ENCODE measurements at places on chromosomes 4 and X.

GRCh38 chr4:52172166-52172565 is 121.1 kb downstream of the SPATA18 start:
- DNase-seq: no peak

DNA sequence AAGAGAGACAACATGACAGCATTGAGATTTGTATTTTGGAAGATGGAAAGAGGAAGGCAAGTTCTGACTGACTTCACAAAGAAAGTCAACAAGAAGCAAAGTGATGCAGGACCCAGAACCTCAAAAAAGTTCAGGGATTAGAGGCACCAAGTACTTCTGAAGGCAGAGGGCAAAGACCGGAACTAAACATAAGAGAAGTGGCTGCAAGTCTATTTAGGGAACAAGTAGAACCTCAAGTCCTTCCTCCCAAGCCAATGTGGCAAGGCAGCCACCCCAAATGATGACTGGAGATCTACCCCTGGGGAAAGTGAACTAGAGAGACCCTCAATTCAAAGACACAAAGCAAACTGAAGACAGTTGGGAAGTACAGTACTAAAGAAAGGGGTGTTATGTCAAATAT is 46.6 kb downstream of the SLC39A8 start:
- DNase-seq: no peak

- DNase-seq: no peak
Measured at GRCh38 chr4:124890522-124890921, 178.0 kb upstream of the ANKRD50 start.

DNA sequence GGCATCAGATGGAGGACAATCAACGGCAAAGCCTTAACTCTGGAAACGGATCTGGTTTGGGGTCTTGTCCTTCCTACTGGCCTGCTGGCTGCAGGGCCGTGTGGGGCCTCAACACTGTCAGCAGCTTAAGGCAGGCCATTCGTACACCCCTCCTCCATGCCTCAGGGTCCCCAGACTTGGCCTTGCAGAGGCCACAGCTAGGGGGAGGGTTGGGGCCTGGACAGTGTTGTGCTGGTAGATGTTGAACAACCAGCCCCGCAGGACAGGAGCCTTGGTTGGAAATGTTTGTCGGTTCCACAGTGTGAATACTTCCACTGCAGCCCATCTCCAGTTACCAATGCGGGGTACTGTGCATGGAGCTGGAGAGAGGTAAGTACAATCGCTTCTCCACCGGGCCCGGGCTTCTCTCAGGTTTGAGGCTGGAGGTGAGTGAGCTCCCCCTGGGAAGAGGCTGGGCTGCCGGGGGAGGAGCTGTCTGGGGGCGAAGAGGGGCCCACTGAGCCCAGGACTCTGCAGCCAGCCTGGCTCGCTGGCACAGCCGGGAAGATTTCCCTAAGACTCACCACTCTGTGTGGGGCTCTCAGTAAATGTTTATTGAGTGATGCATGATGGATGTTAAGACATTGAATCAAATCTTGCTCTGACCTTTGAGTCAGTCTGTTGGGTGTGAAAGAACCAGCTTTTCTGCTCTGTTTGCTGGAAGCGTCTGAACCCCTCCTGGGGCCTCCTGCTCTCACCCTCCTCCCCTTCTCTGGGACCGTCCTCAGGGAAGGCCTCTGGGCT is 19.7 kb upstream of the GPR78 start:
- DNase-seq: no peak

DNA sequence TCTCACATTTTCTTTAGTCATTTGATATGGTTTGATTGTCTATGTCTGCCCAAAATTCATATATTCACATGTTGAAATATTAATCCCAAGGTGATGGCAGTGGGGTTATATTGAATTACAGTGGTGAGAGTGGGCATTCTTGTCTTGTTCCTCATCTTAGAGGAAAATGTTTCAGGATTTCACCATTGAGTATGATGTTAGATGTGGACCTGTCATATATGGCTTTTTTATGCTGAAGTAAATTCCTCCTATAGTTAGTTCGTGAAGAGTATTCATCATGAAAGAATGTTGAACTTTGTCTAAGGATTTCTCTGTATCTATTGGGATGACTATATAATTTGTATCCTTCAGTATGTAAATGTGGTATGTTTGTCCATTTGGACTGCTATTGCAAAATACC is 512.3 kb upstream of the EPHA5 start:
- DNase-seq: no peak

- no peak for DNase-seq
Measured at GRCh38 chrX:133414406-133415275, 648 bp downstream of the GPC4 start.

DNA sequence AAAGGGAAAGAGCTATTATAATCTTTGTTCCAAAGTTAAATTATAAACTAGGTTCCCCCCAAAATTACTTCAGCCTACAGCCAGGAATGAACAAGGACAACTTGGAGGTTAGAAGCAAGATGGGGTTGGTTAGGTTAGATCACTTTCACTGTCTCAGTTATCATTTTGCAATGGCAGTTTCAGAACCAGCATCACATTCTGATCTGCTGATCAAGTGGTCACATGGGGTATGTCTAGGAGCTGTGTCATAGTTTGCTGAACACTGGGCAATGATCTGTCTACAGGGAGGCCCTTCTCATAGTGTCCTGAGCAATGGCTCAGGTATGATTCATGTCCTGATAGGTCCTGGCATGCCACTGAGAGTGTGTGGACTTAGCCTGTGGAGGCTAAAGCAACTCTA is 41.6 kb upstream of the XIAP start:
- no peak for DNase-seq

DNA sequence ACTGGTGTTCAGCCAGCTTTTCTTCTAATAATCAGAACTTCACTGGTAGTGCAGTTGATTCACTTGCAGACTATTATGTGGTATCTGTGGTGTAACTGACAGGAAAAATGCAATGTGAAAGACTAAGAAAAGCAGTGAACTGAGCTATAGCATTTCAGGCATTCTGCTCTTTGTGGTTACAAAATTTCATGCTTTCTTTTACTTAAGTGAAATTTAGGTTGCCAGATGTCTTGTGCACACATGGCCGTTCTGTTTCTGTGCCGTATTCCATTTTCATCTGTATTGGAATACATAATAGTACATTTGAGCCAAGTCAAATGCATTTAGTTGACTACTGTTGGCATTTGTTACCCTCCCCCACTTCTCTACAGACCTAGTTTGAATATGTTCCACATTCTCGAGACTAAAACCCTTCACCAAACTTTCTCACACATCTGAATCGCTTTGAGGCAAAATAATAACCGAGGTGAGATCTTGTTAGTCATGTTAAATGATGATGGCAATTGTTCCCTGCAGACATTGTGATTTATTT is 8.2 kb downstream of the RTL3 start:
- DNase-seq: no peak

DNA sequence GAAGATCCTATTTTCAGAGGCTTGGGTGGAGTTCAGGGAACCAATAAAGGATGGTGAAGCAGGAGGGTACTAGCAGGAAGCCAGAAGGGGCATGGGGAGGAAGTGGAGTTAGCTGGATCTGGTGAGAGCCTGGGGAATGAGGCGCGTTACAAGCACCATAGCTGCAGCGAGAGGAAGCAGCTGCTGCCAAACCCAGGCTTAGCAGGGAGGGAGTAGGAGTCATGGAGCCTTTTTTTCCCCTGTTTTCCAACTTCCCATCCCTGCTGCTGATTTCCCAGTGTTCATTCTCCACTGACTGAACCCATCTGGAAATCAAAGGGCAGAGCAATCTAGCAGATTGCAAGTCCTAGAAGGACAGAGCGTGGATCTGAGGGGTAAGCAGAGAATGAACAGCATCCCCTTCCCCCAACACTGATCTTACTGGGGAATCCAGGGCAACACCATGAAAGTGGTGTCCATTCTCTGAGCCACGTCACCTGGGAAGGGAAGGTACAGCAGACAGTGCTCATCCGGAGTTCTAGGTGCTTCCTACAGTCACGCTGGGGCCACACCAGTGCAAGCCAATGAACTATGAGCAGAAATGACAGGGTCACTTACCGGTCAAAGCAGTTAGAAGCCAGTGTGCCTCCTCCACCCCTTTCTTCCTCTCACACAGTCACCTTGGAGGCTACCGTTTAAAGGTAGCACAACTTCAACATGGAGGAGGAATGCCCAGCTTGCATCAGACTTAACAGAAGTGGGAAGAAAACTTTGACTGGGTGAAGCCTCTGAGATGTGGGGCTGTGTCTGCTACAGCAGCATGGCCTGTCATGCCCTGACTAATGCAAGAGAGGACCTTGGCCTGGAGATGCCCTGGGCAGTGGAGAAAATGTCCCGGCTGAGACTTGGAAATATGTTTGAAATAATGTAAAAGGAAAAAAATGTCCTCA is 36.7 kb downstream of the SMIM20 start:
- no peak for DNase-seq

GRCh38 chr4:26384380-26385057 is 63.7 kb downstream of the RBPJ start:
- no peak for DNase-seq

GRCh38 chrX:140505421-140506337 is 810 bp upstream of the SOX3 start:
- DNase-seq: no peak

- DNase-seq: no peak
Measured at GRCh38 chr4:137694138-137694537, 161.8 kb upstream of the PCDH18 start.

GRCh38 chr4:170374770-170375169 is 285.0 kb upstream of the AADAT start:
- peak; percentile 7 for DNase-seq

- no peak for DNase-seq
Measured at GRCh38 chrX:103092942-103093341, at the start of gene NXF3. Gene NXF3, minus strand, starts transcription at chrX:103093143. Its CDS starts 120 bp downstream, at chrX:103093023.

DNA sequence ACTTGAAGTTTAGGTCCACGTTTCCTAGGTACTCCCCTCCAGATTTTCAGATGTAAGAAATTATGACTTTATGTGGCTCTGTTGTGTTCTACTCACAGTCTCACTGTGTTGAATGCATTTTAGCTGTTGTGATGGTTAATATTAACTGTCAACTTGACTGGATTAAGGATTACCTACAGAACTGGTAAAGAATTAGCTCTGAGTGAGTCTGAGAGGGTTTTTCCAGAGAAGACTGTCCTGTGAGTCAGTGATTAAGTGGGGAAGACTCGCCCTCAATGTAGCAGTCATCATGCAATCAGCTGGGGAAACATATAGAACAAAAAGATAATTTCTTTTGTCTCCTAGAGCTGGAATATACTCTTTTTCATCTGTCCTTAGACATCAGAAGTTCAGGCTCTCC is 493.4 kb downstream of the ACTRT1 start:
- no peak for DNase-seq

GRCh38 chr4:113881256-113881655 is 98.2 kb downstream of the ARSJ start:
- no peak for DNase-seq

DNA sequence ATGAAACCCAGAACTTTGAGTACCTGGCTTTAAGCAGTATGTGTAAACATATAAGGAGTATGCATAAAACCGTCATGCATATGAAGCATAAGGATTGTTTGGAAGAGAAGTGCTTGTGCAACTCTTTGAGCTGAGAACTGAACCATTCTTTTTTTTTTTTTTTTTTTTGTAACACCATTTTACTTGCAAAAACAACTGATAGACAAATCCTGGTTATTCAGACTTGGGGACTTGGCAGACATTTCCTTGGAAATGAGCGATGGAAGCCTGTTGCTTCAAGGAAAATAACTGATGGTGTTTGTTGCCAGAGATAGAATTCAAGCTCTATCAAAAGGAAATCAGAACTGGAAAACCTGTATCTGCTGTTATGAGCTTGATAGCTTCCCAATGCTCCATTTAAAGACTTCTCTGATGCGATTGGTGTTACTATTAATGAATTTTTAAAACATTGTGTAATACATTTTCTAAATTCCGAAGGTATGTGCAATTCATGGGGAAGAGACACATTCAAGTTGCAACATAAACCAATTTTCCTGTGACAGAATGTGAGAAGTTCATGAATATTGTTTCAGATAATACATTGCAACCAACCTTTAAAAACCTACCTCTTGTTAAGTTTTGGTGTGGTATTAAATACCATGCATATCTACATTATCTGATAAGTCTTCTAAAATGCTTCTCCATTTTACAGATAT is 47.0 kb upstream of the FAT1 start:
- no peak for DNase-seq

- no peak for DNase-seq
Measured at GRCh38 chrX:70022616-70023015, 27.1 kb downstream of the AWAT2 start.

DNA sequence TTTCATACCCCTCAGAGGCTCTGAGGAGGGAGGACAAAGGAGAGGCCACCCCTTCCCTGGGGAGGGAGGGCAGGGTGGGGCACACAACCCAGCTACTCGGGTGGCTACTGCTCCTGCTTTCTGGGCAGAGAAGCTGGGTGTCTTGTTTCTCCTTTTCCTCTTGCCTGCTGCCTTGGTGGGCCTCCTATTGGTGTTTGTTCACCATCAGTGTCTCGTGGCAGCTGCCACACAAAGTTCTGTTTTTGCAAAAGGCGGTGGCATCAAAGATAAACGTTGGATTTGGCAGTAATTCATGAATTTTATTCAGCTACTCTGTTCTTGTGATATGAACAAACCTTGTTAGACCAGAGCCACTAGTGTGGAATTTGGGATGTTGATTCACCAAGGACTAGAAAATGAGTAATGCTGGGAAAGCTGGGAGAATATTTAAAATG is 153.0 kb upstream of the SCML1 start:
- no peak for DNase-seq

DNA sequence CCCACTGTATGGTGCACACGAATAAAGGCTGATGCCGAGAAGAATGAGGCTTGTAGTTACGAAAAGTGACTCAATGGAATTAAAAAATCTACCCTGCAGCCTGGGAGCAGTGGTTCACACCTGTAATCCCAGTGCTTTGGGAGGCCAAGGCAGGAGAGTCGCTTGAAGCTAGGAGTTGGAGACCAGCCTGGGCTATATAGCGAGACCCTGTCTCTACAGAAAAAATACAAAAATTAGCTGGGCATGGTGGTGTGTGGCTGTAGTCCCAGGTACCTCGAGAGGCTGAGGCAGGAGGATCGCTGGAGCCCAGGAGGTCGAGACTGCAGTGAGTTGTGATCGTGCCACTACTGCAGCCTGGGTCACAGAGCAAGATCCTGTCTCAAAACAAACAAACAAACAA is 11.7 kb upstream of the OPN1LW start:
- DNase-seq: no peak

GRCh38 chrX:72573158-72573511 is 492 bp upstream of the HDAC8 start:
- DNase-seq: no peak

DNA sequence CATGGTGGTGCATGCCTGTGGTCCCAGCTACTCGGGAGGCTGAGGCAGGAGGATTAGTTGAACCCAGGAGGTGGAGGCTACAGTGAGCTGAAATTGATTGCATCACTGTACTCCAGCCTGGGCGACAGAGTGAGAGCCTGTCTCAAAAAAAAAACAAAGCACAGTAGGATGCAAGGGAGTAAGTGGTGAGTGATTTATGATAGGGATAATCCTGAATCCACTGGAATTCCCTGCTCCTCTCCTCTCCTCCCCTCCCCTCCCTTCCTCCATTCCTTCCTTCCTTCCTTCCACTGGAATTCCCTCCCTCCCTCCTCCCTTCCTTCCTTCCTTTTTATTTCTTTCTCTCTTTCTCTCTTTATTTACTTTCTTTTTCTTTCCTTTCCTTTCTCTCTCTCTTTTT is 40.9 kb upstream of the NKRF start:
- no peak for DNase-seq

Data from SK-N-DZ (cell line).